Fibroblast of villous mesenchyme (primary cell): ENCODE measurements at places on chromosomes 5 and 9. TPM values are rescaled to one million over a fixed set of nuclear protein-coding genes. Genes with fewer than 3 reads are reported as not detected.

DNA sequence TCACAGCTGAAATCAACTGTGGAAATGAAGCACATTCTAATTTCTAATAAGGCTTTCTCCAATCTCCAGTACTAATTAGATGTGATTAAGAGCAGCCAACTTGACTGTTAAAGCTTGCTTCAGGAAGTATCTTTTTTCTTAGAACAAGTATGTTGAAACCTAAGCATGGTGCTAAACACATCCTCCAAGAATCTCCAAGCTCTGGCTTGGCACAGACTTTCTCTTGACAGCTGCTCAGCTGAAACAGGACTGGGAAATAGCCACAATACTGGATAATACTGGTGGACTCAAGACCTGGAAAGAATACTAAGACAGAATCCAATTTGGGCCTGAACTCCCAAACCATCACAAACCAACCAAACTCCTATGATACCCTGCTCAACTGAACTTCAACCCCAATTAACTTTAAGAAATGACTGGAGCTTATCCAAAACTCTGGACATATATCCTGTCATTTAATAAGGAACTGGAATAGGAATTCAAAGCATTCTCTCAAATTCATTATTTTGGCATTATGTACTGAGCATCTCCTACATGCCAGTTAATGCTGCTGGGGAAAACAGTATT, 16.2 kb downstream of the PRKAA1 start:
- peak; percentile 69 for DNase-seq

GRCh38 chr5:75439276-75439675, 72.2 kb downstream of the CERT1 start:
- DNase-seq: no peak

DNA sequence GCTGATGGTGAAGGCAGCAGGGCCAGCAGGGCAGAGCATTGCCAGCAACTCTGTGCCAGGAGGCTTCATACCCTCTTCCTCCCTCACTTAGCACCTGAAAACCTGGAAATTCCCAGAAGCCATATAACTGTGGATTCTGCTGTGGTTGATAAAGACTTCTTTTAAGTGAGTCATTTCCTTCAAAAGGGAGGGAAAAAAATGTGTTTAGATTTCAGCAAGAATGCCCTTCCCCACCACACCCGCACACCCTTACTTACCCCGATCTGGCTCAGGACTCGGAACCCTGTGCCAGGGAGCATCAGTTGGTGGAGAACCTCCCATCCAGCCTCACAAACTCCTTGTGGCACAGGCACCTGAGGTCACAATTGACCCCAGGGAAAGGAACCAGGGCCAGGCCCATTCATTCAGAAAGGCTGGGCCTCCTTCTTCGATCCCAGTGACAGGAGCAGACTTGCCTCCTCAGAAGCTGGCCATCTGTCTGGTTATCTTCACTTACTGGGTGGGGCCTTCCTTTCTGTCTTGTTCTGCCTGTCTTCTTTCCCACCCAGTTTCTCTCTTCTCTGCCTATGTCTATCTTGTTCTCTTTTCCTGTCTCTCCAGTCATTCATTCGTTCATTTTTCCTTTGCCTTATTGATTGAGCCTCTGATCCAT, 62.6 kb downstream of the PLAC8L1 start:
- peak; percentile 67 for DNase-seq

GRCh38 chr5:104344809-104345208, 782.2 kb upstream of the NUDT12 start:
- DNase-seq: peak; percentile 14

GRCh38 chr5:74673011-74673790, 11.8 kb upstream of the HEXB start:
- DNase-seq: peak; percentile 61

- DNase-seq: peak; percentile 66
Observed at GRCh38 chr5:146860213-146860893, 18.2 kb downstream of the PPP2R2B start.

DNA sequence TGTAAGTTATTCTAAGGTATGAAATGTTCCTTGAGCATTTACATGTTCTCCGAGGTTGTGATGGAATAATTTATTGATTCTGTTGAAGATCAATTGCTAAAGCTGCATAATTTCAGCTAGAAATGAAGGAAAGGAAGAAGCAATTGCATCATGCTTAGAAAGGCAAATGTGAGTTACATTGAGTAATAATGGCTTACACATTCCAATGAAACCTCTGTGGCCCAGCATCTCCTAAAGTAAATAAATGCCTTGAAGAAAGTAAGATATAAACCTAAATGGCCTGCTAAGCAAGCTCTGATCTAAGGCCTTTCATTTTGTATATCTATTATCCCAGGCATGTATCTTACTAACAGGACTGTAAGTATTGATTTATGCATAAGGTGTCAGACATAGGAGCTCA, 677.3 kb upstream of the RGMB start:
- peak; percentile 87 for DNase-seq

The PCDHGB1 gene
- 2.2 and 2.3 TPM in 2 replicates for total RNA-seq

- no peak for DNase-seq
Observed at GRCh38 chr9:21504894-21505293, 22.8 kb upstream of the IFNE start.

The PTPRD gene
- total RNA-seq: 7.1 and 26.3 TPM in 2 replicates

GRCh38 chr9:20200991-20201431, 412.2 kb upstream of the SLC24A2 start:
- no peak for DNase-seq

DNA sequence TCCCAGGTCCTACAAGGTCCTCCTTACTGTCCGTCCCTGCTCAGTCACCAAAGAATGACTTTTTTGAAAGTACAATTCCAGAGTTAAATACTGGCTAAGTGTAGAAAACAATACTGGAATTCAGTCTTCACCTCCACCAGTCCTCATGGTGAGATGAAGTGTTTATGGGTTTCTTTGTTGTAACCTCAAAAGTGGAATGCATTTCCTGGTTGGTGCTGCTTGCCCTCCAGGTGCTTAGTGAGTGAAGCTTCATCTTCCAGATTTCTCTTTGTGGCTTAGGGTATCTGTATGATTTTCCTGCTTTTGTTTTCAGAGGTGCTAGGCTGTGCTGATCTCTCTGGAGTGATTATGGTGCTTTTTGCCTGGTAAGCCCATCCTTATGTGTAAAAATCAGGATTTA, 49.4 kb upstream of the DHFR start:
- no peak for DNase-seq

DNA sequence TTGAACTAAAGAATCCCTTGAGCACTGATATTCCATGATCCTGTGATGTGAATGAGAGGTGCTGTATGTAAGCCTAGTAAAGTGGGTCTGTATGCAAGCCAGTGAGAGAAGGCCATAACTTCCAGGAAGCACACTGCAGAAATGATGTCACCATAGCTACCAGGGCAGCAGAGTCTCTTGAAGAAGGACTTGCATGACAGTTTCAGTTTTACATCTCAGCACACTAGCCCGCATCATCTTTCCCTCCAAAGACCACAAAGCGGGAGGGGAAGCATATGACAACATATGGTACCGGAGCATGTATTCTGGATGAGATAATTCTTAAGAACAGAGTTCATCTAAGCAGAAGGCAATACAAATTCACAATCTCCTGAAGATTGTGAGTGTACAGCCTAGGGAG, 37.6 kb upstream of the MAST4 start:
- DNase-seq: no peak

The FRMD3 gene
- 0.64 and 0.86 TPM in 2 replicates for total RNA-seq

The ALDOB gene
- not detected in 2 replicates for total RNA-seq

- peak; percentile 95 for DNase-seq
Observed at GRCh38 chr9:137083394-137084004, 3.3 kb upstream of the MAN1B1 start.

The NIPAL4 gene
- 1.7 and 2.3 TPM in 2 replicates for total RNA-seq

- DNase-seq: no peak
Observed at GRCh38 chr5:178490935-178491652, 99.1 kb downstream of the COL23A1 start.

The DIMT1 gene
- total RNA-seq: 35.4 and 47.5 TPM in 2 replicates

GRCh38 chr5:79236362-79236969, 535 bp downstream of the JMY start:
- DNase-seq: peak; percentile 23

DNA sequence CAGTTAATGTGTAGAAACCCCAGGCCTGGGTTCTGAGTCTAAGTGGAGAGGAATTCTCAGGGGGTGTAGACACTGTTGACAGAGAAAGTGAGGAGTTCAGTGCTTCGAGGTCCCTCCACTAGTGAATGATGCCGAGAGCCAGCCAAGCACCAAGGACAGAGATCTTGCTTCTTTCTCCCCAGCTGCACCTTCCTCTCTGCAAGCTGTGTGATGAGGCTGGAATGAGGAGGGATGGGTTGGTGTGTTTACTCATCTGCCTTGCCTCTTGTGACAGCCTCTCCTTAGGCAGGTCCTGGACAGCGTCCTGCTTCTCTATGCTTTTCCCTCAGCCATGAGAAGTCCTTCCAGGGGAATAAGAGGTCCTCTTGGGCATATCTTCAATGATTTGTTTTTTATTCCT, 35.3 kb downstream of the HNRNPH1 start:
- DNase-seq: peak; percentile 34

DNA sequence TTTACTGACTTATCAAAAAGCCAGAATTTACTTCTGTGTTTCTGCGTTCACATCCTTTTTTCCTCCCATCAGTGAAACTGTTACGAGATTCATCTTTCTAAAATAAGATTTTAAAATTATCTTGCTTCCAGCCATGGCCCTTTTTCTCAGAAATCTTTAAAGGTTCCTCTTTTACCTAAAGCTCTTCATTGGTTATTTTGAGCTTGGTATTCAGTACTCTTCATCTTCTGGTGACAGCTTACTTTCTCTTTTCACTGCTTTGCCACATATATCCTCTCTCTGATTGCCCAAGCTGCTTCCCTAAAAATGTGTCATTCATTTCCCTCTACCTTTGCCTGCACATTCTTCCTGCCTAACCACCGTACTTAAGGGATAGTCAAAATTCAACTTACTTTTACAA, 32.3 kb downstream of the TGFBR1 start:
- DNase-seq: no peak

The RASEF gene
- 0.43 and 0.97 TPM in 2 replicates for total RNA-seq

- DNase-seq: peak; percentile 33
Observed at GRCh38 chr9:88953381-88954029, 37.8 kb upstream of the S1PR3 start.

The NEUROG1 gene
- not detected in 2 replicates for total RNA-seq

DNA sequence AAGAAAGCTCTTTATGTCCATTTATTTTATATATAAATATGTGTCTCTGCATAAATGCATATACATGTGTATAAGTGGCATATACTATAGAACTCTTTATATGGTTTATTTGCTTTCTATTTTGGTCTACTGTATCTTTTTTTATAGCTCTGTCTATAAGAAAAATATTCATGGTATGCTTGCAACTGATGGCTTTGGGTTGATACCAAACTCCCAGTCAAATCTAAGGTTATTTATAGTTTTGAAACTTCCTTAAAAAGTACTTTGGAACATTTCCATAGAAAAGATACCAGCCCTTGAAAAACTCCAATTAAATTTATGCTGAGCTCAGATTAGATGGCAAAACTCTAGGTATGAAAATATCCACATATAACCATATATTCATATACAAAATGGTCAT, 120.0 kb upstream of the KLF9 start:
- DNase-seq: peak; percentile 37

The MEF2C gene
- 8.1 and 16.0 TPM in 2 replicates for total RNA-seq

GRCh38 chr5:36763454-36763853, 113.1 kb upstream of the NIPBL start:
- no peak for DNase-seq

The POU5F2 gene
- total RNA-seq: 1.3 and 2.2 TPM in 2 replicates

DNA sequence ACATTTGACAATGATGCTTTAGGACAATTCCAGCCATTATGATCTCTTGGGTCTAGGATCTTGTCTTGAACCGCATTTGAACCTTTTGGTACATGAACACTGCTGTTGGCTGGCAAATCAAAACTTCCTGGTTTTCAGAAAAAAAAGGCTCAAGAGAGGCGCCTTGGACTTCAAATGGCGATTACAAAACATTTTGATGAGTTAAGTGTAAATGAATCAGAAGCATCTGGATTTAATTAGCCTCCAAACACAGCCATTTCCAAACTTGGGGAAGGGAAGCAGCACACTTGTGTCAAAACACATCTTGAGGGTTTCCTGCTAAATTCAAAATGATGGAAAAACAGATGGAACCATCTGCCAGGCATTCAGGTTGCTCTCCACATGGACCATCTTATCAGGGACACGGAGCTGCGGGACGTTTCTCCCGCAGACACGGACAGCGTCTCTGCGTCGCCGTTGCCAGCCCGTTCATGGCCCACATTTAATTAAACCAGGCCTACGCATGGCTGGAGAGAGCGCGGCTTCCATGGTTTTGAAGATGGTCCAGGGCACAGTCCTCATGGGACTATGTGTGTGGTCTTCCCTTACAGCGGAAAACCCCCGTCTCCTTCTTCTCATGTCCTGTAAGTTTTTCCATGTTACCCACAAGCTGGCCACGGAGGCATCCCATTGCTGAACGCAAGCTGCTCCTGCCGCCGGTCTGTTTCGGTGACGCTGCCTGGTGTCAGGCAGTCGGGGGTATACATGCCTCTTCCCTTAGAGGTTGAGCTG, 55.8 kb upstream of the PTCH1 start:
- DNase-seq: peak; percentile 79

DNA sequence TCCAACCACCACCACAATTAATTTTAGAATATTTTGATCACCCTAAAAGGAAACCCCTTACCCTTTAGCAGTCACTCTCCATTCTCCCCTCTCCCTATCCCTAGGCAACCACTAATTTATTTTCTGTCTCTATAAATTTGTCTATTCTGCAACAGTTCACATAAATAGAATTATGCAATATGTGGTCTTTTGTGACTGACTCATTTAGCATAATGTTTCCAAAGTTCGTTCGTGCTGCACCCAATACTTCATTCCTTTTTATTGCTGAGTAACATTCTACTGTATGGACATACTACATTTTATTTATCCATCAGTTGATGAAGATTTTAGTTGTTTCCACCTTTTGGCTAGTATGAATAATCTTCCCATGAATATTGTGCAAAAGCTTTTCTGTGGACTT, 18.2 kb upstream of the CDC20B start:
- no peak for DNase-seq

The IL13 gene
- not detected in 2 replicates for total RNA-seq

GRCh38 chr5:124795829-124796228, 49.4 kb upstream of the ZNF608 start:
- no peak for DNase-seq

GRCh38 chr5:34898258-34898895, 16.9 kb downstream of the RAD1 start:
- peak; percentile 79 for DNase-seq

The DOCK2 gene
- total RNA-seq: 6.1 and 7.3 TPM in 2 replicates

The IQGAP2 gene
- total RNA-seq: 2.6 TPM in 2 replicates

GRCh38 chr5:93320920-93321445, 260.0 kb downstream of the NR2F1-AS1 start:
- DNase-seq: peak; percentile 28

The CDC20B gene
- total RNA-seq: not detected in 2 replicates

- DNase-seq: peak; percentile 90
Observed at GRCh38 chr9:128917151-128917849, 3.5 kb upstream of the PHYHD1 start.

DNA sequence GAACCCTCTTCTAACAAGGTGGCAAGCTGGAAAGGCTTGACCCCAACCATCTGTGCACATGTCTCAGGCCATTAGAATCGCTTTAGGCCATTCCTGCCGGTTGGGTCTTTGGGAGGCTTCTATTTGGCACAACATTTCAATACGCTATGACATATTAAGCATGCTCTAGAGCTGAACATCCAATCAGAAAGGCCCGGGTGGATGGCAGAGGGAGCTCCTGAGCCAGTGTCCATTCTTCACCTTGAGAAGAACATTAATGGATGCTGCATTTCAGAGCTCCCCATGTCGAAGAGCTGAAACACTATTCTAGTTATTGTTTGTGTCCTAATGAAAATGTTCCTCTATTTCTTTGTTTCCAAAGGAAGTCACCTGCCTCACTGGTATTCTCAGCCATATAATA, 12.8 kb downstream of the SPATA9 start:
- no peak for DNase-seq

GRCh38 chr9:33318781-33319180, 28.5 kb downstream of the NFX1 start:
- DNase-seq: no peak

GRCh38 chr5:89059274-89059673, 176.3 kb upstream of the MEF2C start:
- no peak for DNase-seq
